ENCODE measurements at places on chromosomes 5 and 9.

DNA sequence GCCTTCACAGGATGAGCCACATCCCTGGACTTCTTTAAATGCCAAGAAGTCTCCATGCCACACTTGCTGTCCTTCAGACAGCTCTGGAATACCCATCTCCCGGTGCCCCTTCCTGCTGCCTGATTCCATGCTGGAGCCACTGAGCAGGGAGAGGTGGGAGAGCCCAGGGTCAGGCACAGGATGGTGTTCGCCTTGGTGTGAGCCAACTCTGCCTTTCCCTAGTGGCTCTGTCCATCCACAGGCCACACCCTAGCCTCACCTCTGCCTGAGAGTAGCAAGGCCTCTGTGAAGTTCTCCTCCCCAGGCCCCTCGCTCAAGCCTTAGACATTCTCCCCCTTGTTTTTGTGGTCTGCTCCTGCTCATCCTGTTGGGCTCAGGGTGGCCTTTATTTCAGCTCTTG is 54.2 kb upstream of the ANGPTL2 start:
- no peak for DNase-seq

DNA sequence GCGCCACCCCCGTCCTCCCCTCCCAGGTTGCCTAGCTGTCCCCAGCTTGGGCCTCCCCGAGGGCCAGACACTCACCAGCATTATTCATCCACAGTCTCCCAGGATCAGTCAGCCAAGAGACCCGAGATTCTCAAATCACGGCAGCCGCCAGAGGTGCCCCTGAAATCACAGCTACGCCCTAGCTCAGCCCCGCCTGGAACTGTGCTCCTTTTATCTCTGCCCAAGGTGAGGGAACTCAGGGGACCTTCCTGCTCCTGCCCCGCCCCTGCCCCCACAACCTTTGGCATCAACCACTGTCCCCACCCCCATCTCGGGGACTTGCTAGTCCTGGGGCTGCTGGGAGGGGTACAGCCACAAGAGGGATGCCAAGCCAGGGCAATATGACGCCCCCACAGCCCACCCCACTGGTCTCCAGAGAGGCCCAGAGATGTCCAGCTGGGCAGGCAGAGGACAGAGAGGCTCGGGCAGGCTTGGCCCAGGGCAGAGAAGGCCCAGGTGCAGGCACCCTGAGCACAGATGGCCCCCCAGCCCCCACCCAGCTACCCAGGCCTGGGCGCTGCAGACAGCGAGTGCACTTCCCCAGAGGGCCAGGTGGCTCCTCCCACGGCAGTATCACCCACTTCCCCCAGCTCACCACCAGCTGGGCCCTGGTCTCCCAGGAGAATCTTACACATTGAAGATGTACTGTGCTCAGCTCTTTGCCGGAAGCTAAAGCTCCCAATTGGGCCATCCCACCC is at the start of gene FUT7:
Gene FUT7, minus strand, starts transcription at position 185 of the 737 bp plus-strand sequence. Its CDS starts 97 bp downstream, at position 88.
- peak; percentile 73 for DNase-seq

DNA sequence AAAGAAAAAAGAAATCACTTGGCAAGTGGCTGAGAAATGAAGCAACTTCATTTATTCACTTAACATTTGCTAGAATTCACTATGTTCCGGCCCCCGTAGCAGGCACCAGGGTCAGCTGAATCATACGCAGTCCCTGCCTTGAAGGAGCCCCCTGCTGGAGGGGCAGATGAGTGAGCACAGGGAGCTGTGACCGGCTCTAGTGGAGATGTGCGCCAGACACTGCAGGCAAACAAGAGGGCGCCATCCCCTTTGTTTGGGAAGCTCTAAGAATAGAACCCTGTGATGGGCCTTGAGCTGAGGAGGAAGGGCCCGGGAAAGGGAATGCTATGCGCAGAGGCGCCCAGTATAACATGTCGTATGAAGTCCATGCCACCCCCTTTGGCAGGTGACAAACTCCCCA is 20.2 kb upstream of the RPL26L1 start:
- DNase-seq, result peak; percentile 47

DNA sequence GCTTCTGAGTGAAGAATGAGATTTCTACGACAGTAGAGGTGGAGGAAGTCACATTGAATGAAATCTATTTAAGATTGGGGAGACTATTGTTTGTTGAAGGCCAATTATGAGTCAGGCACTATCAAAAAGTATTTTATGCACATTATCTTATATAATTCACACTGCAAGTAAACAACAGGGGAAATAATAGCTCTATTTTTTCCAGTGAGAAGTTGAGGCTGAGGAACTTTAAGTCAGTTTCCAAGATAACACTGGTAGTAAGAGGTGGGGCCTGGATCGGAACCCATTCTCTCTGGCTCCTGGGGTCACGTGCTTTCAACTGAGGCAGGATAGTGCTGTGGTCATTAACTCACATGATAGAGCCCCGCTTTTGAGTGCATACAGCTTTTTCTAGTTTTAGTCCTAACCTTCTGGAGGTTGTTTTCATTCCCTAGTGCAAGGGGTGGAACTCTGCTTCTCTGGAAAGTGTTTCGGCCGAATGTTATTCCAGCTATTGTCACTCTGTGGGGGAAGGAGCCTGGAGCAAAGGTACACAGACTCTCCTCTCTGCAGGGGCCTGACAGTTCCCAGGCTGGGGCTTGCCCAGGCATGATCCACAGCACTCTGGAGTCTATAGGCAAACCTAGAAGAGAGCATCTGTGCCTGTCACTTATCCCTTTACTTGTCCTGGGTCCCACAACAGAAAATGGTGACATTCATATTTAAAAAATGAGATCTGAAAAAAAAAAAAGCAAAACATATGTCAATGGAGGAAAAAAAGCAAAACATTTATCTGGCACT is 352.4 kb upstream of the ACTBL2 start:
- no peak for DNase-seq

DNA sequence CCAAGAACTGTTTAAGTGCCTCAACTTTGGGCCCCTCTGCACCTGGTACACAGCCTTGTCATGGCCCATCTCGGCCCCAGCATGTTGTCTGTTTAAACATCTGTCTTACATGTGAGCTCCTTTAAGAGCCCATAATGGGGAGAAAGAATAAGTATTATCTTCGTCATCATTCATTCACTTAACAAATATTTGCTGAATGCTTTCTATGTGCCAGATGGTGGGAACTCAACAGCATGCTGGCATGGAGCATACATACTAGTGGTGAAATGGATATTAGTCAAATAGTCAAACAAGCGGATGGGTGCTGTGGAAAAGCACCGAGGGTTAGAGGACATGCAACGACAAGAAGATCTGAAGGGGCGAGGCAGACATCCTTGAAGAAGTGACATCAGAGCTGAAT is 54.5 kb downstream of the GABBR2 start:
- no peak for DNase-seq

- no peak for DNase-seq
Observed at GRCh38 chr5:150246429-150246828, 43.1 kb downstream of the CAMK2A start.

DNA sequence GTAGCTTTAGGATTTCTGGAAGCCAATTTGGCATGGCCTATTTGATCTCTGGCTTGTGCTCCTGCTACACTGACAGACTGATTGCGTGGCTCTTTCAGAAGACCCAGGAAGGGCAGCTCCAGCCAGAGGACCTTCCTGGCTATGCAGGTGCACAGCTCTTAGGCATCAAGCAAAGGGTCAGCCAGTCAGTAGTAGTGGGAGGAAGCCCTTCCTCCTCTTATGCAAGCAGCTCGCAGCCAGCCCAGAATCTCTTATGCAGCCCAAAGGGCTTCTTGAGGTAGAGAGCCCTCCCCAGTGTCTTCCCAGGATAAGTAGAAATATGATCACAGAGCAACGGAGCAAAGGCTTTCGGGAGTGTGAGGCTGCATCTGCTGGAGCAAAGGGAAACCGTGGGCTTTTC is 43.2 kb downstream of the SLC36A1 start:
- DNase-seq, result no peak

DNA sequence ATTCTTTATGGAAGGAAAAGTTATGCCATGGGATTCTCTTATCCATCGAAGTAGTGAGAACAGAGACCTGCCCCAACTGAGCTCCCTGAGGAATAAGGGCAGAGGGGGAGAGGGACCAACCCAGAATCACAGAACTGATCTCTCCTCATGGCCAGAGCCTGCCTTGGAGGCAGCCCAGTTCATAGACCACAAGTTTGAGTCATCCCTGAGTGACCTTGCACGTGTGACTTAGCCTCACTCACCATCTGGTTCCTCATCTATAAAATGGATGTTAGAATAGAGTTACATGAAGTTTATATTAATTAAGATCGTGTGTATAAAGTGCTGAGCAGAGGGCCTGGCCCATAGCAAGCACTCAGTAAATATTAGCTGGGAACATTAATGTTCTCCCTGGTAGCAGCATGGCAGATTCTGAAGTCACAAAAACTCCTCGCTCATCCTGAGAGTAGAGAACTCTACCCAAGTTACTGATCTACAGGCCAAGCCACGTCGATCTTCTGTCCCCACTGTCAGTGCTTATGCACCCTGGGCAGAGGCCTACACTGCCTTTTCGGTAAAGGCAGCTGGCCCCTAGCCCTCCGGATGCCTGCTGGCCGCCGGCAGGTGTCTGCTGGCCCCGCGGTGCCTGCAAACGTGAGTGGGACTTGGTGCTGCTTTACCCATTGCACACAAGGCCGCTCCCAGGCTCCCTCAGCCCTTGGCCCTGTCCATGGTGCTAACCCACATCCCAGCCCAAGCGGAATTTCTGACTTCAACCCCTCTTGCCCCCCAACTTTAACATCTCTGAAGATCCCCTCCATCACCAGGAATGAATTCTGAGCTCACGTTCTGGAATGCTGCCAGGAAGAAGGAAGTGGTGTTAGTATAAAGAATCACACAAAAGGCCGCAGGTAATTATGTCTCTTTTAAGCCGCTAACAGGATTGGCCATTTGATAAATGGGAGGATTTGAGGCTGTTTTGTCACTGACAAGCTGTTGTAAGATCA is 61.1 kb upstream of the ARAP3 start:
- DNase-seq, result peak; percentile 44

- no peak for DNase-seq
Observed at GRCh38 chr9:20226345-20226744, 396.0 kb downstream of the MLLT3 start.

DNA sequence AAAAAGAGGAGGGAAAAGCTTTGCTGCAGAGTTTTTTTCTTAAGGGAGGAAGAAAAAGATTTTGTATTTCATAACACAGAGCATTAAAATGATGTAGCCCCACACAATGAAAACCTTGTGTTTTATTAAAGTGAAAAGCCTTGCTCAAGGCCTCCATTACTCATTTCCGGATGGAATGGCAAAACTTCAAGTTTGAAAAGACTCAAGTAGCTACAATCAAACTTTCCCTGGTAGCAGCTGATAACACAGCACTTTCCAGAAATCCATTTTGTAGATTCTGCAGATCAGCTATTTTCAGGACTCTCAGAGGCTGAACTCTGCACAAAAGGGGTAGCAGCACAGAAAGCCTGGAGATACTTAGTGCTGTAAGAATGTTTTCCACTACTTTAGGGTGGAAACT is 374.8 kb downstream of the NFIB start:
- no peak for DNase-seq

GRCh38 chr5:116395631-116396203 is 178.9 kb downstream of the SEMA6A start:
- DNase-seq, result no peak

GRCh38 chr9:28799876-28800275 is 1226.6 kb upstream of the C9orf72 start:
- no peak for DNase-seq

DNA sequence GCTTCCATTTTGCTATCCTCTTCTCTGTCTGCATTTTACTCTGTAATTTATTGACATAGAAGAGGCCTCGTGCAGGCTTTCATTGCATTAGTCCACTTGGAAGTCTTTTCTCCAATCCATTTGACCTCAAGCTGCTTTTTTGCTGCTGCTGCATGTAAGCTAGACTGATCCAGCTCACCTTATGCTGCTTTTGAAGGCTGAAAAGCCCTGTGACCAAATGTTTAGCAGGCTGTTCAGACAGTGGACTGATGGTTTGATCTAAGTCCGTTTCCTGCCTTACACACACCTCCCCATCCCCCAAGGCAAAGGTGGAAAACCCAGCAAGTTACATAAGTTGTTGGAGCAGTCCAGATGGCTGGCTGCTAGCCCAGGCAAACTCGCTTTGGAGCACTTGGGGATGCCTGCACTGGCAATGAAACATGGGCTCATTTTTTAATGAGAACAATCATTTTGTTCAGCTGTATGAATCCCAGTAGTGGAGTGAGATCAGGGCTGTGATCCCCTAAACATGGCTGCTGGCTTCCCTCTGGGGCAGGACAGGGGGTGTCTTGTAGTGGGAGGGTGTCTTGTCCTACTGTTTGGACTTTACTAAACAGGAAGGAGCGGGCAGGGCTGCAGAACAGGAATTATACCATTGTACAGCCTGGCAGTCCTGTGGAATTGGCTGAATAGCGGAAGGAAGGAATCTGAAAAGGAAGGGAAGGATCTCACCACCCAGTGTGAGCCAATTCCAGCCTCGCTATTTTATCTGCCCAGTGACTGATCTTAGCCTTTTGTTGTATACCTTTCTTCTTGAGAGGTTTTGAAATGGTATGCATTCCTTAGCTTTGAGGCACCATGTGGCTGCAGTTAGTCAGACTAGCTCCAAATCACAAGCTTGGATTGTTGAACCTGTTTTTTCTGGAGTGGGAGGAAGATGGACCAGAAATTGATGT is 212.0 kb downstream of the ARHGAP26 start:
- no peak for DNase-seq

DNA sequence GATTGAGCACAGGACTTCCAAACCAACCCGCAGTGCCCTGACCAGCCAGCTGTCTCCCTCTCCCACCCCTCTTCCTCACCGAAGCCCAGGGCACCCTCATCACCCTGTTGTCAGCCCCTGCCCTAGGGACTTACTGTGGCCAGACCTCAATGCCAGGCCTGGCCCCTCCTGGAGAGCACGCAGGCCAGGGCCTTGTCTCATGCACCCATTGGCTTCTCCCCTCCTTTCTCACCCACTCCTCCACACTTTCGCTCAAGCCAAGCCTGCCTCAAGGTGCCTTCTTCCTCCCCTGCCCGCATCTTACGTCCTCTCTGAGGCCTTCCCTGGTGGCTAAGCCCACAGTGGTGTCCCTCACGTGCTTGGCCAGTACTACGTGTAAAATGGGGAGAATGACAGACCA is 33.3 kb upstream of the N4BP3 start:
- no peak for DNase-seq

DNA sequence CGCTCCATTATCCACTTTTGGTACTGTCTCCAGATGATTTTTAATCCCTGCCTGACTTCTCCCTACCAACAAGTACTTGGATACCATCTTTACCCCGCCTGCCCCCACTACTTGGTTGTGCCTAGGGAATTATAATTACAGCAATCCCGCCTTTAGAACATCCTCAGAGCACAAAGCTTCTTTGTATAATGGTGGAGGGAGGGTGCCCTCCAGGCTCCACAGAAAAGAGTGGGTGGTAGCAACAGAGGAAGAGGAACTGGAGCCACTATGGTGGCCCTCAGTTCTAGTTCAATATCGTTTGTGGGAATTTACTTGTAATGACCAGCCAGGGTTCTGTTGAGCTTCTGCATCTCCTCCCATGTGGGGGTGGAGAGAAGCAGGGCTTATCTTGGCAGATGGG is 79.0 kb upstream of the RNF38 start:
- no peak for DNase-seq

GRCh38 chr5:155189981-155190380 is 176.4 kb downstream of the KIF4B start:
- DNase-seq, result no peak

DNA sequence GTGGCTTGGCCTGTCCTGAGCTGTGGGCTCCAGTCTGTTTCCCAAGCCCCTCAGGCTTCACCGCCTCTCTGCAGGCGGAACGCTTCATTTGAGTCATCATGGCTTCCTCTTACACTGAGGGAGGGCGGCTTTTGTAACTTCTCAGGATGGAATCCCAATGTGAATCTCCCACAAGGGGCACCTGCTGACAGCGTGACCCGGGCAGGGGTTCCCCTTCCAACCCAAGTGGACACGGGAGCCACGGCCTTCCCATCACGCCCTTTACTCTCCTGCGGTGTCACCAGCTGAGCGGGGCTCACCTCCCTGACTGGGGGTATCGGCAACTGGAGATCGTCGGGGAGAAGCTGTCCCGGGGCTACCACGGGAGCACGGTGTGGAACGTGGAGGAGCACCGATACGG is 12.5 kb downstream of the UCK1 start:
- no peak for DNase-seq
